ENCODE measurements at places on chromosomes 12 and 14. TPM values are rescaled to one million over a fixed set of nuclear protein-coding genes. Genes with fewer than 3 reads are reported as not detected.

The CAPZA3 gene
- polyA plus RNA-seq: 0.04 TPM

The NPFF gene
- not detected for polyA plus RNA-seq

DNA sequence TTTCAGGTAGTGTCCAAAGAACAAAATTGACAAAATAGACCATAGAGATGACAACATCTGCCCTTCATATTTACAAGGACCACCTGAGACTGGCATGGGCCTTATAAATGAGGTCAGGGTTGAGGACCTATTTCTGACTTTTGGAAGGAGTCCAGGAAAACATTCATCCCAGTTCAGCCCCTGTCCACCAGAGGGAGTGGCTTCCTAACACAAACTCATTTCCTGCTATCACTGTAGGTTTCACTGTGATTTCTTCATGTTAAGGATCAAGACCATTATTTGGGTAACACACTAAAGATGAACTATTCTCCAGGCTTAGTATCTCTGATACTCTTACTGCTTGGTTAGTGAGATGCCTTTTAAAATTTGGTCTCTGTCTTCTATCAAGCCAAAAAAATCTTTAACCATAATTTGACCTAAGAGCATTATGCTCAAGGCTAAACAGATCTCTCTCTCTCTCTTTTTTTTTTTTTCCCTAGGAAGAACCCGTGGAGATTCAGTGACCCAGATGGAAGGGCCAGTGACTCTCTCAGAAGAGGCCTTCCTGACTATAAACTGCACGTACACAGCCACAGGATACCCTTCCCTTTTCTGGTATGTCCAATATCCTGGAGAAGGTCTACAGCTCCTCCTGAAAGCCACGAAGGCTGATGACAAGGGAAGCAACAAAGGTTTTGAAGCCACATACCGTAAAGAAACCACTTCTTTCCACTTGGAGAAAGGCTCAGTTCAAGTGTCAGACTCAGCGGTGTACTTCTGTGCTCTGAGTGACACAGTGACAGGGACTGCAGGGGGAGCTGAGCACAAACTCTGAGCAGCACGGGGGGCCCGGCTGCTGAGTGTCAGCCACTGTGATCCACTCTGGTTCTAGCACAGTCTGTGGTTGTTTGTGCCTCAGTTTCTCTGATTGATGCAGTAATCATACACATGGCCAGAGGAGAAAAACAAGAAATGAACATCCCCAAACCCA, 267.6 kb upstream of the OR4E1 start:
- H3K27ac ChIP-seq: no peak overlapping the region
- H3K36me3 ChIP-seq: no peaks in the 10 kb centered on the region
- no peaks in the 10 kb centered on the region for H3K4me1 ChIP-seq
- no peak overlapping the region for H3K4me3 ChIP-seq
- no peaks in the 10 kb centered on the region for H3K27me3 ChIP-seq

GRCh38 chr12:26422839-26423398, 227.5 kb downstream of the SSPN start:
- H3K4me3 ChIP-seq: no peak overlapping the region
- H3K4me1 ChIP-seq: no peaks in the 10 kb centered on the region
- no peaks in the 10 kb centered on the region for H3K36me3 ChIP-seq
- no peak for DNase-seq

DNA sequence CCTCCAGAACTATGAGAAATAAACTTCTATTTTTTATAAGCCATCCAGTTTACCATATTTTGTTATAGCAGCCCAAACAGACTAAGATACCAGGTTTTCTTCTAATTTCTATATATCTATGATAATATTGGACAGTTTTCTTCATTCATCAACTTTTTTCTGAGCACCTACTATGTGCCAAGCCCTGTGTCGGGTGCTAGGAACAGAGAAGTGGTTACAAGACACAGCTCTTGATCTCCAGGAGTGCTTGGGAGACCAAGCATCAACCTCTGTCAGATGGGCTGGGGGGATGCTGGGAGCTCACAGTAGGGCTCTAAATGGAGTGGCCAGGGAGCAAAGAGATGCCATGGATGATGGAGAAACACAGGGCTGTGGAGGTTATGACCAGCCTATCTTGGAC, 2.9 kb upstream of the WSCD2 start:
- H3K4me1 ChIP-seq: no peaks in the 10 kb centered on the region
- H3K27me3 ChIP-seq: peaks cover 42% of the 10 kb centered on the region
- no peak overlapping the region for H3K27ac ChIP-seq
- no peaks in the 10 kb centered on the region for H3K36me3 ChIP-seq

- H3K4me1 ChIP-seq: peaks cover 46% of the 10 kb centered on the region
- peak overlapping the region; percentile 96 for H3K27ac ChIP-seq
- H3K36me3 ChIP-seq: peaks cover 46% of the 10 kb centered on the region
- H3K4me3 ChIP-seq: peak overlapping the region; percentile 88
- no peak for DNase-seq
These were observed 4.4 kb downstream of the LGALS3 start for GRCh38 chr14:55133416-55133815.

- DNase-seq: no peak
- peaks cover 6% of the 10 kb centered on the region for H3K4me1 ChIP-seq
- H3K36me3 ChIP-seq: no peaks in the 10 kb centered on the region
- no peaks in the 10 kb centered on the region for H3K27me3 ChIP-seq
- no peak overlapping the region for H3K4me3 ChIP-seq
These were observed 12.5 kb upstream of the CRADD start for GRCh38 chr12:93664573-93665138.

GRCh38 chr14:95052016-95052585, 105.2 kb downstream of the DICER1 start:
- no peaks in the 10 kb centered on the region for H3K36me3 ChIP-seq
- H3K27me3 ChIP-seq: peaks cover 3% of the 10 kb centered on the region
- no peaks in the 10 kb centered on the region for H3K4me1 ChIP-seq
- DNase-seq: no peak

DNA sequence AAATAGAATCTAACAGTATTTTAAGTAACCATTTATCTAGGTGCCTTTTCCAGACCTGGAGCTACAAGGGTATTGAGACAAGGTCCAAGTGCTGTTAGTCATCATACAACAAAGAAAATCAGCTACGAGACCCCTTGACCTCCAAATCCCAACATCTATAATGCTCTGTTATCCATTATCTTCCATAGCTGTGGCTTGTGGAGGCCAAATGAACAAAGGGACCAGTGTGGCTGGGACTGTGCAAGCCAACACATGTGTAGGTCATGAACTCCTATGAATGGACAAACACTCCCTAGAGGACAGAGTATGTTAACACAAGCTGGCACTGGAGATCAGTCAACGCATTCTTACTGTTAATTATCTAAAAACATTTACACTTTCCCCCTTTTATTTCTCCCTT, 374.5 kb downstream of the EMP1 start:
- H3K4me3 ChIP-seq: no peak overlapping the region
- no peaks in the 10 kb centered on the region for H3K4me1 ChIP-seq
- DNase-seq: no peak
- no peak overlapping the region for H3K27ac ChIP-seq
- H3K27me3 ChIP-seq: no peaks in the 10 kb centered on the region
